Astrocyte (in vitro differentiated cells and primary cell): ENCODE measurements at places on chromosomes 7 and 10.

- DNase-seq, result no peak
These were observed 557 bp upstream of the LSM8 start for GRCh38 chr7:118183428-118183785.

DNA sequence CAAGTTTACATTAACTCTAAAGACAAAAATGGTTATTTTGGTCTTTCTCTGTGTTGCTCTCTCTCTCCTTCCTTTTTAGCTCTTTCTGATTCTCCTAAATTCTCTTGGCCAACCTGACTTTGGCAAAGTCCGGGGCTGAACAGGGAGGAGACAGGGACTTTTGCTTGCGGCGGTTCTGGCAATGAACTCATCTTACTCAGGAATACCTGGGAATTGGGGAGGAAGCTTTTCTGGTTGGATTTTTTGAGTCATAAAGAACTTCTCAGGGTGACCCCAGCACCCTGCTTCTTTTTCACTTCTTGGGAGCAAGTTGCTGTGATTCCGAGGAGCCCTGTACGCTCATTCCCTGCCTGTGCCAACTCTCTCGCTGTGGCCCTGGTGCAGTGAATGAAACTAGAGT, 16.0 kb downstream of the GATA3 start:
- DNase-seq, result peak; percentile 25

GRCh38 chr10:101041252-101041761, 10.3 kb downstream of the SFXN3 start:
- DNase-seq, result peak; percentile 73

GRCh38 chr10:102208311-102209035, 17.6 kb upstream of the ELOVL3 start:
- DNase-seq, result peak; percentile 38

DNA sequence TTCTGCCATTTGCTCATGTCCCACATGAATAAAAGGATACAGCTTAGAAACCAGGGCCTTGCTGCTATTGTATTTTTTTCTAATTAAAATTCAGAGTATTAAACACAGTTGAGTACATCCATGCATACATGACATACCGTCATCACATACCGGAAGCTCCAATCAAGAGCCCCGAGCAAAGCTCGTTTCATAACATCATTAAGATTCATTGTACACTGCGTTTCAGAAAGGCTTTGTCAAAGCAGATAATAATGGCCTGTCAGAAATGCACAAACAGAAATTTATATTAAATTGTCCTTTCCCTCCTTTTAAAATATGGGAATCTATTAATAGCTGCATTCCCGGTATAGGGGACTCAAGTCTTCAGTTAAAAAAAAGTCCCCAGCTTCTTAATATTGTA, 103.4 kb downstream of the PRTFDC1 start:
- DNase-seq, result peak; percentile 41

GRCh38 chr10:104040382-104040781, 45.3 kb downstream of the COL17A1 start:
- no peak for DNase-seq

DNA sequence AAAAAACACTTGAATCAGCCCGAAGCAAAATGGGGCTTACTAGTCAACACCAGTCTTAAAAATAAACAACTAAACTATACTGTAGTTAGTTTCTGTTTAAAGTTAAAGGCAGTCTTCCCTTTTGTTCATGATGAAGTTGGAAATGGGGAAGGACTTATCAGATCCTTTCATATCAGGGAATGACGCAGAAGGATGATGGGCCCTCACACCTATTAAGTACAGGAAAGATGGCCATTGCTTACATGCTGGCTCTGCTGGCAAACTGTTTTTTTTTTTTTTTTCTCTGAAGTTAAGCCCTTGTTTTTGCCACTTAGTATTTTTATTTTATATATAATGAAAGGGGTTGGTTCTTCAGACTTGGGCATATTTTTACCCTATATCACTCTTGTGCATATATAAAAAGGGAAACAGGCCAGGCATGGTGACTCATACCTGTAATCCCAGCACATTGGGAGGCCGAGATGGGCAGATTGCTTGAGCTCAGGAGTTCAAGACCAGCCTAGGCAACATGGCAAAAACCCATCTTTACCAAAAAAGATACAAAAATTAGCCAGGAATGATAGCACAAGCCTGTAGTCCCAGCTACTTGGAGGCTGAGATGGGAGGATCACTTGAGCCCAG, 16.6 kb upstream of the NRBF2 start:
- DNase-seq, result no peak

DNA sequence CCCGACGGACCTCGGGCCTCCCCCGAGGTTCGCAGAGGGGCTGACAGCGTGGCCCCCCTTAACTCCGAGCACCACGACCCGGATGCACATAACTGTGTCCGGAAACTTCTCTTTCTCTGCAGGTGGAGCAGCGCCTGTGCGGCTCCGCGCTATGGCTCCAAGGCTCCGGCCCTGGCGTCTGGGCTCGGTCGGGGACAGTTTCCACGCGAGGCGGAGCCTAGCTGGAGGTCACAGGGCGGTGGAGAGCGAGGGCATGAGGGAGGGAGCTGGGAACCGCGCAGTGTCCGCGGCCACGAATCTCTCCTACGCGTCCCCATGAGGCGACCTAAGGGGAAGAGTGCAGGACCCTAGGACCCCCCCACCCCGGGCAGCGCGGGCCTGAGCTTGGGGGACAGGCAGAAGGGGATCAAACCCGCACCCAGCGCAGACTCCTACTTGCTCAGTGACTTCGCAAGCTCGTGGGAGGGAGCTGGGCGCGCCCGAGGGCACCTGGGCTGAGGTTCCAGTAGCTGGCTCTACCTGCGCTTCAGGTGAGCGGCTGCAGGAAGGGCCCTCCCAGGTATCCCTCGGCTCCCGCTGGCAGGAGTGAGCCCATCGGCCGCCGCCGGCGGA, 8.6 kb upstream of the MNX1 start:
- no peak for DNase-seq

DNA sequence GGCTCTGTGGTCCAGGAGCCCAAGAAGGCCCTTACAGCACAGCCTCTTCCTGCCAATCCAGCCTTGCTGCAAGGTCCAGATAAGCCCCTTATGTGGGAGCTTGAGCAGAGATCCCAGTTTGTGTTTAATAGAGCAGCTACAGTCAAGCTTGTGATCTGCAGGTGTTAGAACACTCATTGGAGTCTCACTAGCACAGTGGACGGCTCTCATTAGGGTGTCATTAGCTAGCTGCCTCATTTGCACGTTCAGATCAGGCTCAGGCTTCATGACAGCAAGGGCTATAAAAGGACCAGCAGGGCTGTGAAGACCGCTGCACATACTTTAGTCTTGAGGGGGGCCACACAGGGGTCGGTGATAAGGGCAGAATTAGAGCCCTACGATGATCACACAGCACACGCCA, 443.2 kb downstream of the RPS24 start:
- no peak for DNase-seq

DNA sequence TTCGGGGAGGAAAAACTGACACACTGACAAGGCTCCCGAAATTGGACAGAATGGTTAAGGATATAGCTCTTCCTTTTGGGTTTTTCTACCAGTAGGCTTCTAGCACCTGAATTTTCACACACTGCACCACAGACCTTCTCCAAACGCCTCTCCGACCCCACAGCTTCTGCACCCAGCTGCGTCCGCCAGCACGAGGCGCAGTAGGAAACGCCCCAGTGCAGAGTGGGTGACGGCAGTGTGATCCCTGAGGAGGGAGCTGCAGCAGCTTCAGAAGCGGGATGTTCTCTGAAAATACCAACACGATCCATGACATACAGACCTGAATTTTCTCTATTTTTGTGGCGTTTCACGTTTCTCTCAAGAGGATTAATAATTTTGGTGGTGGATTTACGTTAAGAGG, 25.9 kb downstream of the HSPB1 start:
- DNase-seq, result no peak

DNA sequence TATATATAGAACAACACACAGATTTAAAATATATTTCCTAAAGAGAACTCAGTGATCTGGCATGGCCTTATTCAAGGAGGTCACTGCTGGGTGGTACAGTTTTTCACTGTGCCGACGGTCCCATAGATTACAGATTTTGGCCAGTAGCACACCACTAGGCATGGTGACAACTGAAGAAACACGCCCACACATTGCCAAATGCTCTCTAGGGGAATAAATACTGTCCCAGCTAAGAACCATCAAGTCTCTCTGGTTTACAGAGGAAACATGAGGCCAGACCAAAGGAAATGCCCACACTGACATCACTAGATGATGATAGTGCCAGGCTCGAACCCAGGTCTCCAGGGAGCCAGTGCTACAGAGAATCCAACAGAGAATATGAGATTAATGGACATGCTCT, 316.8 kb downstream of the ELMO1 start:
- DNase-seq, result no peak
